Daoy (cell line): ENCODE measurements at places on chromosomes 3 and 15. TPM values are rescaled to one million over a fixed set of nuclear protein-coding genes. Genes with fewer than 3 reads are reported as not detected.

DNA sequence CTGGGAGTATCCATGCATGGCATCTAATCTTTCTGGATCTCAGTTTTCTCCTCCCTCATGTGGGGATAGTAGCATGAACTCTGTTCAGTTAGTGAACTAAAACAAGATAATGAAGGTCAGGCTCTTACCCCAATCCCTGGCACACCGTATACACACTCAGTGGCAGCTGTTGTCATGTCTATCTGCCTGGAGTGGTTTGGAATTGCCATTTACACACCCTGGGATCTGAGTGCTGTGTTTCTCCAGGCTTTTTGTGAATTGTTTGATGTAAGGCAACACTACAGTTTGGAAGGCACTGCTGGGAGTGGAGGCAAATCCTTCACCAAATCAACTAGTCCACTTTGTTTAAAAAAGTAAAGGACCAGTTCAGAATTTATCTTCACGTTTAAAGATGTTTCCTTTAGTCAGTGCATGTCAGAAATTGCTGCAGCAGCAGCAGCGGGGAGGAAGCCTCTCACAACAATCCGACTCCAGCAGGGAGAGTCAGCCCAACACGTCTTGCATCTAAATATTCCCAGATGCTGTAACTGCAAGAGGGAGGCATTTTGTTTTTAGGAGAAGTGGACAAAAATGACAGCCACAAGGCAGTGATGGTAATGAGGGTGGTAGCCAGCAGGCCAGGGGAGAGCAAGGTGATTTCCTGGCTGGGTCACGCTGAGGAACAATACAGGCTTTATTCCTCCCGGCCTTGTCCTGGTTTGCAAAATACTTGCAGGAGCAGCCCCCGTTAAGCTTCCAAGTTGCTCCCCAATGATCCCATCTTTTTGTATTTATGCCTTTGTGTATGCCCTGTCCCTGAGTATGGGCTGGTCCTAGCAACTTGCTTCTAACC is 128.5 kb upstream of the LRIG1 start:
- DNase-seq, result no peak

GRCh38 chr3:177338697-177339219 is 141.5 kb upstream of the TBL1XR1 start:
- no peak for DNase-seq

CCR3 gene
- not detected in 2 replicates for total RNA-seq

KLHL40 gene
- total RNA-seq, result not detected in 2 replicates

RASL12 gene
- 1.5 and 1.6 TPM in 2 replicates for total RNA-seq
